Stimulated activated CD8-positive, alpha-beta memory T cell treated with anti-CD3 and anti-CD28 coated beads, Interleukin-12 subunit alpha, Interleukin-12 subunit beta, amount 100 ng/mL, for 1 hour (primary cell): ENCODE measurements at places on chromosomes 13 and 19.

DNA sequence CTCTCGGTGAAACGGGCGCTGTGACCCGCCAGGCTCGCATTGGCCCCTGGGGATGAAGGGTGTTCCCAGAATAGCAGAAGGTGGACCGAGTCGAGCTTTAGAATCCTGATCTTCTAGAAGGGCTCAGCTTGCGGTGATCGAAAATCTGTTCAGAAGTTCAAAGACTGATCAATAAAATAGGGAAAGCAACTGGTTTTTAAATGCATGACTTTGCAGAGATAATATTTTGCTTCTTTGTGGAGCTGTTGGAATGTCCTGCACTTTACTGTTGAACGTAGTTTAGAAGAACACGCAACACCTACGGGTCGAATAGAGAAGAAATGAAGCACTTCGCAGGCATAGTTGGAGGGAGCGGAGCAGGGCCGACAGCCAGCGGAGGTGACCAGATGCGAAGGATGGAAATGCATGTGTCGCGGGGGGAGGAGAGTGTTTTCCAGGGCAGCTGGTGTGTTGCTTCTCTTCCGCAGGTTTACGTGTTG is 766 bp downstream of the CEBPG start:
- DNase-seq = no peak

- DNase-seq = no peak
Measured at GRCh38 chr13:91346062-91346461, 1.4 kb upstream of the MIR17HG start.

DNA sequence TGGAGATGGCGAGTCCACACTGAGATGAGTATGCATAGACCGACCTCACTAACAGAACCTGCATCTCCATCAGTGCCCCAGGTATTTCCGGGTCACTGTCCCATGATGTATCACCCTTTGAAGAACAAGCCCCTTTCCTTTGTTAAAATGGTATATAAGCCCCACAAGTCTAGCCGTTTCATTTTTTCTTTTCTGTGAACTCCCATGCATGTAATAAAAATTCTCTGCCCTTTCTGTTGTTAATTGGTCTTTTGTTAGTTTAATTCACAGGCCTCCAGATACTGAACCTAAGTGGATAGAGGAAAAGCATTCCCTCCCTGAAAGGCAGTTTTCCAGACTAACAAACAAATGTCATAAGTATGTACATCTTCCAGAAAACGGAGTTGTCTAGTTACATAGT is 15.0 kb upstream of the CD177 start:
- DNase-seq = no peak

DNA sequence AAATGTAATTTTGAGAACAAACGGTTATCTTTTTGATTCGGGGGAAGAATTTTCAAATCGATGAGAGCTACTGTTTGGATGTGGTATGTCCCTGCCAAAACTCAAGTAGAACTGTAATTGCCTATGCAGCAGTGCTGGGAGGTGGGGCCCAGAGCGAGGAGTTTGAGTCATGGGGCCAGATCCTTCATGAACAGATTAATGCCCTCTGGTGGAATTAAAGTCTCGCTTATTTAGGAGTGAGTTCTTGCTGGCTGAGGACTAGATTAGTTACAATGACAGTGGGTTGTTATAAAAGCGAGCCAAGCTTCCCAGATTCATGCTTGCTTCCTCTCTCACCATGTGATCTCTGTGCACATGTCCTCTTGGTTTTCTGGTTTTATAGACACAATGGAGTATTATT is 11.8 kb upstream of the PRR20A start:
- no peak for DNase-seq

DNA sequence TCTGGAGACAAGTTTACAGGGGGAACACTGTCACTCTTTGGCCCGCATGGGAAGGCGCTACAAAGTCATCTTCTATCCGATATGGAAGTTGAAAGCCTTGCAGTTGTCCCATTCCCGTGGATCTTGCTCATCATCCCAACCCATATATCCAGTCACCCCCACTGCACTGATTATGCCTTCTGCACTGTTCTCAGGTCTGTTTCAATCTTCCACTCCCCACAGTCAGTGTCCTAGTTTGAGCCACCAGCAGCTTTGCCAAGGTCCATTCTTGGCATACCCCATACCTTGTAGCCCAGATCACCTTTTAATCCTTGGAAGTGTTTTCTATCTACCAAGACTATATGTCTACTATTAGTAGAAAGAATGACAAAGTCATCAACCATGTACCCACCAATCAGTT is 88.1 kb downstream of the MIPEP start:
- no peak for DNase-seq

DNA sequence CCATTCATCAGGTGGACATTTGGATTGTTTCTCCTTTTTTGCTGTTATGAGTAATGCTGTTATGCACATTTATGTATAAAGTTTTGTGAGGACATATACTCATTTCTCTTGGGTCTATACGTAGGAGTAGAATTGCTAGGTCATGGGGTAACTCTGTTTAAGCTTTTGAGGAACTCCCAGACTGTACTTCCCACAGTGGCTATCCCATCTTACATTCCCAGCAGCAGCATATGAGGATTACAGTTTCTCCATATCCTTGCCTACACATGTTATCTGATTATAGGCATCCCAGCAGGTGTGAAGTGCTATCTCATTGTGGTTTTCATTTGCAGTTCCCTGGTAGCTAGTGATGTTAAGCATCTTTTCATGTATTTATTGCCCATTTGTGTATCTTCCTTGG is 5.9 kb downstream of the ZSCAN22 start:
- no peak for DNase-seq

GRCh38 chr13:33280923-33281322 is 4.6 kb downstream of the STARD13 start:
- DNase-seq = no peak

DNA sequence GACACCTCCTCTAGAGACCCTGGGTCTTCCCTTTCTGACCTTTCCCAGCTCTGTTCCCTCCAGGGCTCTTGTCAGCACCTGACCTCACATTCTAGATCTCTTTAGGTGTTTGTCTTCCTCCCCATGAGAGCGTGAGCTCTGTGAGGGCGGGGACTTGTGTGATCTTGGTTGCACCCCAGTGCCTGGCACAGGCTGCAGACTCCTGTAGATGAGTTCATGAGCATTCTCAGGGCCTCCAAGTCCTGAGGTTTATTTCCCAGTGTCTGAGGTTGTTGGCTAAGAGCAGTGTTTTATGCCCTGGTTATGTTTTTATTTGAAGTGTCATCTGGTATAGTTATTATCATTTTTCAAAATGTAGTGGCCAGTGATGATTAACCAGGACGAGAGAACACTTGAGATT is 596 bp downstream of the CEACAM4 start:
- no peak for DNase-seq

DNA sequence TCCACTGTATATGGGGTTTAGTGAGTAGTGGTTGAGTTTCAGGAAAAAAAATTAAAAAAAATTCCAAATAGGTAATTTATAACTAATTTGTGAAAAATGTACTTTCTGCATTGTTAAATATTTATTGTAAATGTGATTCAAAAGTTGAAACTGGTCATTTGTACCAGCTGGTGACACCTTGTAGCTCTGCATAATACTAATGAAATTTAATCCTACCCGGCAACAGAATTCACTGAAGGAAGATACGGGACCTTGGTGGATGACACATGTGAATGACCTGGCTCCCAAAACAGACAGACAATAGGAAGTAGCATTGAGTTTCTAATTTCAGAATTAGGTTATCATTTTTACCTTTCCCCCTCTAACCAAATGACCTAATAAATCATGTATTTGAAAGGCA is 73.8 kb downstream of the SLITRK6 start:
- DNase-seq = no peak

GRCh38 chr19:42037649-42038048 is 32.4 kb downstream of the GRIK5 start:
- DNase-seq = no peak

GRCh38 chr13:109586509-109587346 is 199.7 kb downstream of the IRS2 start:
- no peak for DNase-seq

GRCh38 chr13:46717856-46718255 is 79.1 kb downstream of the ESD start:
- no peak for DNase-seq

DNA sequence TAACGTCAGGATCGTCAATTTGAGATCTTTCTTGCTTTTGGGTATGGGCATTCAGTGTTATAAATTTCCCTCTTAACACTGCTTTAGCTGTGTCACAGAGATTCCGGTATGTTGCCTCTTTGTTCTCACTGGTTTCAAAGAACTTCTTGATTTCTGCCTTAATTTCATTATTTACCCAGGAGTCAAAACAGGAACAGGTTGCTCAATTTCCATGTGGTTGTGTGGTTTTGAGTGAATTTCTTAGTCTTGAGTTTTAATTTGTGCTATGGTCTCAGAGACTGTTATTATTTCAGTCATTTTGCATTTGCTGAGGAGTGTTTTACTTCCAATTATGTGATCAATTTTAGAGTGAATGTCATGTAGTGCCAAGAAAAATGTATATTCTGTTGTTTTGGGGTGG is 153.1 kb downstream of the PCDH17 start:
- DNase-seq = no peak

GRCh38 chr19:32464279-32464678 is 58.7 kb downstream of the DPY19L3 start:
- DNase-seq = no peak

- no peak for DNase-seq
Measured at GRCh38 chr13:46487748-46488147, 65.2 kb upstream of the LRCH1 start.

DNA sequence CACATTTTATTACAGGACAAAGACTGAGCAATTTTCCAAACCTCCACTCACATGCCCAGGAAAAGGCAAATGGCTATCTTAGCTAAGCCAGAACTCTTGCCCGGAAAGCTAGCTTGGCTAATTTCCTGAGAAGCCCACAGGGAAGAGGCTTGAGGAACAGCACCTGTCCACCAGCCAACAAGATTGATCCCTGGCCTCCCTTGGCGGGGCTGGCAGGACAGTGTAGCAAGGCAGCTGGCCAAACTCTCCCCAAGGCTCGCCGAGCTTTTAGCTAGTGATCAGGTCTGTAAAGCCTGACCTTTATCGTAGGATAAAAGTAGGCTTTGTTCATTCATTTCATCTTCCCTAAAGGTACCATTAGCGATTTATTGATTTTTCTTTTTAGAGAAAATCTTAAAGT is 101.4 kb downstream of the UQCRFS1 start:
- DNase-seq = no peak

- no peak for DNase-seq
Measured at GRCh38 chr13:97364031-97364430, 69.9 kb upstream of the RAP2A start.

GRCh38 chr13:48574041-48574796 is 41.3 kb upstream of the RCBTB2 start:
- no peak for DNase-seq
